Activated CD4-positive, alpha-beta memory T cell treated with anti-CD3 and anti-CD28 coated beads, Interleukin-2, amount 10 ng/mL, durations not matched to agents 7 days and 5 days (primary cell): ENCODE measurements at places on chromosomes 7 and 10. TPM values are rescaled to one million over a fixed set of nuclear protein-coding genes. Genes with fewer than 3 reads are reported as not detected.

DNA sequence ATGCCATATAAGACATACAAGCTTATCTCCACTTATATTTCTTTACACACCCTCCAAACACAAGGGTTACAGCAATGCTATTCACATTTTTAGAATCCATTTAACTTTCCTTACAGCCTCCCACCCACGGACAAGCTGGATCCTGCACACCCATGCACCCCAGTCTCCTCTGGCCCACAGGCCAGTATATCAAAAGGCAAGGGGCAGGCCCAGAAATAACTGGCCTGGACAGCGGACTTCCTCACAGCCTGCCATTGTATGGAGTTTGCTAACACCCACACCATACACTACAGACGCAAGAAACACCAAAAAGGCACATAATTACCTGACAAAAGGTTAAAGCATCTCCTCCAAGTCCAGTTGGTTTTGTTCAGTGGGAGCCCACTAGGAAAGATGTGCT is 12.0 kb downstream of the HOXA4 start:
- no peak overlapping the region for H3K27ac ChIP-seq
- no peak for DNase-seq
- H3K4me3 ChIP-seq = no peak overlapping the region
- peaks cover 4% of the 10 kb centered on the region for H3K27me3 ChIP-seq
- H3K4me1 ChIP-seq = no peaks in the 10 kb centered on the region

The PNLIPRP3 gene
- not detected for total RNA-seq

The EBLN1 gene
- total RNA-seq = not detected

The LRRC18 gene
- total RNA-seq = not detected

The CLRN3 gene
- total RNA-seq = not detected
